Putamen (tissue), 1 donor: ENCODE measurements at places on chromosomes 6 and 20.
A peak's percentile ranks its signal among the peaks of the same experiment; 100 is the strongest.

GRCh38 chr6:71107911-71108420 is 151.1 kb upstream of the B3GAT2 start:
- DNase-seq = no peak

DNA sequence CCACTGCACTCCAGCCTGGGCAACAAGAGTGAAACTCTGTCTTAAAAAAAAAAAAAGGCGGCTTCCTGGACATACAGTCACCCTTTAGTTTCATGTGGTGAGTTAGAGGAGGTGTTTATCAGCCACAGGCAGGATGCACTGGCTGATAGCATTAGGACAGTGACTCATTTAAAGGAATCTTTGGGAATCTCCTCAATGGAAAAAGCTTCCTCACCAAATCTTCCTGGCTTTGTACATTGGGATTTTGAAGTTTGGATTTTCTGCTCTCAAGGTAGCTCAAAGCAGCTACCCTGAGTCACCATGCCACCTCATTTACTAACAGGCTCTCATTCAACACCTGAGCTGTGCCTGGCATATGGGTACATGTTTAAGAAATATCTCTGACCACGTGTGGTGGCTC is 20.2 kb downstream of the PRPH2 start:
- DNase-seq = no peak

GRCh38 chr6:45469663-45470062 is 91.9 kb upstream of the SUPT3H start:
- no peak for DNase-seq

DNA sequence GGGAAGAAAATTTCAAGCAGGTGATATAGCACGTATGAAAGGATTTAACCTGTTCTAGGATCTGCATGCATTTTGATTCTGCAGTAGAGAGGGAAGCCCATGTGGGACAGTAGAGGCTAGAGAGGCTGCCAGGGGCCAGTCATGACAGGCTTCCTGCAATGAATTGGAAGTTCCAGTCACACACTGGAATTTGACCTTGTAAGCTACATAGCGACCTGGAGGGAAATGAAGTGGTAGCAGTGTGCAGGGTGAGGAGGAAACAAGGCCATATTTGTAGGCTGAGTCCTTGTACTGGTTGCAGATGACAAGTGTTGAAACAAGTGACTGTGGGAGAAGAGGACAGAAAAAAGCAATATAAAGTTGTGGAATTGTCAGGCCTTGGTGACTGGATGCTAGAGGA is 58.6 kb upstream of the OLIG3 start:
- no peak for DNase-seq

DNA sequence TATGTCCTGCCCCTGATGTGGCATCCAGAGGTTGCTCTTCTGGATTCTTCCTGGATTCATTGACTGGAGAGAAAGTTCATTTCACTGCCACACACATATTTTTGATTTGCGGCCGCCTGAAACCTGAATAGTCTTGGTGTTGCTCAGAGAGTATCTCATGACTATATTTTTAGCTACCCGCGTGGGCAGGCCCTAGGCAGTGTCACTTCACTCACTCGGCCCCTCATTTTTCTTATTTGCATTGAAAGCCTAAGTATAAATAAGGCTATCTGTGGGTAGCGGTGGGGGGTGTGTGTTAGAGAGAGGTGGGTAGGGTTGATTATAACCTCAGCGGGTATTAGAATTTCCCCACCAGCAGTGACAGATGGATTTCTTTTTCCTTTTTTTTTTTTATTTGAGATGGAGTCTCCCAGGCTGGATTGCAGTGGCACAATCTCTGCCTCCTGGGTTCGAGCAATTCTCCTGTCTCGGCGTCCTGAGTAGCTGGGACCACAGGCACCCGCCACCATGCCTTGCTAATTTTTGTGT is 113.5 kb downstream of the JARID2 start:
- peak; percentile 18 for DNase-seq

GRCh38 chr6:167148997-167149396 is 8.8 kb downstream of the GPR31 start:
- DNase-seq = no peak

DNA sequence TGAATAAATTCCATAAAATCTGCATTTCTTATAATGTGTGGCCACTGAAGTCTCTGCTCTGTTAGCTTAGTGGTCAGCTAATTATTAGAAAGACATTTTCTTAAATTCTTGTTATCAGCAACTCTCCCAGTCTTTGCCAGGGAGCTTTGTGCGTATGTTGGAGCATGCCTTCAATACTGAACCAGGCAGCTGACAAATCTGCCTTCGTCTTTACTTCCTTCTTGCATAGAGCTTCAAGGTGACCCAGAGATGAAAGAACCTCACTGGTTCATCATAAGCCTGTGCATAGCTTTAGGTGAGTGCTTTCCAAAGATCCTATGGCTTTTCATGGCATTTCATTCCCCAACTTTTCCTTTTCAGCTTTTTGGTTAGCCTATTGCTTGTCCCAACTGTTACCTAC is 43.0 kb upstream of the NELFCD start:
- DNase-seq = no peak

DNA sequence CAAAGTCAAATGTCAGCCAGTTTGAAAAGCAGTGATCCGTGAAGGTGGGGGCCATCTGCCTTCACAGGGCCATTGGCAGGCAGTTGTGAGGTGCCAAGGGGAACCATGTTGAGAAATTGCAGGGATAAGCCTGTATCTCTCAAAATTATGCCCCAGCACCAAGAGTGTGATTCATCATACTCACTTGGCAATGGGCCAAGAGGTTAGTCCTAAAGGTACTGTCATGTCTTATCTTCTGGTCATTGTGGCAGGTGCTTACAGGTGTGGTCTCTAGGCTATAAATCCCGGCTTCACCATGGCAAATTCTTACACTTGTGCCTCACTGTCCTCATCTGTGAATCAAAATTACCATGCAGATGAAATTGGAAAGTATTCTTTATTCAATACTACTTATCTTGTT is 150.7 kb upstream of the LAMP5 start:
- no peak for DNase-seq

GRCh38 chr6:116251568-116252384 is 2.1 kb downstream of the TSPYL4 start:
- no peak for DNase-seq

- DNase-seq = no peak
These were observed 180.4 kb downstream of the BTBD9 start for GRCh38 chr6:38459291-38459690.

DNA sequence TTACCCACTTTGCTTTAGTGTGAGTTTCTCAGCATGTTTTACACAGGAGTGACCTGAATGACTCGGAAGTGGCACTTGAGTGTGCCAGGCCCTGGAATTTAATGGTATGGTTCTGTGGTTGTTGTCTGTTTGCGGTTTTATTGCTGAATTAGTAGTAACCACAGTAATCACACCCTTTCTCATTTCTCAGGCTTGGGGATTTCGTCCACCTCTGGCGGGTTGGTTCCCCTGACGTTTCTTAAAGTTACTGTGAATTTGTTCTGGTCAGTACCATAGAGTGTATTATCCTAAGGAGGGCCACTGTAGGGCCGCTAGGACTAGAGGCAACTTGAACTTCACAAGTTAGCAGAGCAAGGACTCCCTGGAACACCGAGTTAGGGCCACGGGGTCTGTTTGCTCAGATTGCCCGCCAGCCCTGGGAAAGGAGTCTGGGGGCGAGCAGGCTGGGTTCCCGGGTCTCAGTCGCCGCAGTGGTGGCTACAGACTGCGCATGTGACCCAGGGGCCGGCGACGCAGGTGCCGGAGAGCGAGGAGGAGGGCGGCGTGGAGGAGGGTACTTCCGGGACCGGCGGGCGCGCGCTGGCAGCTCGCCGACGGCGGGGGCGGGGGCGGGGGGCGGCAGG is 546 bp upstream of the KLHL32 start:
- DNase-seq = no peak

DNA sequence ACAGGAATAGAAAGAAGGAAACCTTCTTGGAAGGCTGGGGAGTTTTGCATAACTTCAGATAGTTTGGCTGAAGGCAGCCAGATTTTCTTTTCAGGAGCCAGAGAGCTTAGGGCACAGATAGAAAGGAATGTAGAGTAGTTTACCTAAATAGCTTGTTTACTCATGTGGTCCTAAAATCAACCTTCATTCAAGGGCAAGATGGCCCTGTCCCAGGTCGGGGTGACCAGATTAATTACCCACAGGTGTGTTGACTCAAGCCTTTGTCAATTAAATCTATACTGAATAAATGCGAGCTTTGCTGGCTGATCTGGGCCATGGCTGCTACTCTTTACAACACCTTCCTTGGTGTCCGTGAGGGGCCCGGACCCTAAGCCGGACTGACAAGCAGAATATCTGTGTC is 792.0 kb upstream of the MAN1A1 start:
- DNase-seq = no peak

- DNase-seq = no peak
These were observed 15.5 kb downstream of the RIPOR3 start for GRCh38 chr20:50675671-50676376.
